ENCODE measurements at places on chromosomes 16 and 17.

DNA sequence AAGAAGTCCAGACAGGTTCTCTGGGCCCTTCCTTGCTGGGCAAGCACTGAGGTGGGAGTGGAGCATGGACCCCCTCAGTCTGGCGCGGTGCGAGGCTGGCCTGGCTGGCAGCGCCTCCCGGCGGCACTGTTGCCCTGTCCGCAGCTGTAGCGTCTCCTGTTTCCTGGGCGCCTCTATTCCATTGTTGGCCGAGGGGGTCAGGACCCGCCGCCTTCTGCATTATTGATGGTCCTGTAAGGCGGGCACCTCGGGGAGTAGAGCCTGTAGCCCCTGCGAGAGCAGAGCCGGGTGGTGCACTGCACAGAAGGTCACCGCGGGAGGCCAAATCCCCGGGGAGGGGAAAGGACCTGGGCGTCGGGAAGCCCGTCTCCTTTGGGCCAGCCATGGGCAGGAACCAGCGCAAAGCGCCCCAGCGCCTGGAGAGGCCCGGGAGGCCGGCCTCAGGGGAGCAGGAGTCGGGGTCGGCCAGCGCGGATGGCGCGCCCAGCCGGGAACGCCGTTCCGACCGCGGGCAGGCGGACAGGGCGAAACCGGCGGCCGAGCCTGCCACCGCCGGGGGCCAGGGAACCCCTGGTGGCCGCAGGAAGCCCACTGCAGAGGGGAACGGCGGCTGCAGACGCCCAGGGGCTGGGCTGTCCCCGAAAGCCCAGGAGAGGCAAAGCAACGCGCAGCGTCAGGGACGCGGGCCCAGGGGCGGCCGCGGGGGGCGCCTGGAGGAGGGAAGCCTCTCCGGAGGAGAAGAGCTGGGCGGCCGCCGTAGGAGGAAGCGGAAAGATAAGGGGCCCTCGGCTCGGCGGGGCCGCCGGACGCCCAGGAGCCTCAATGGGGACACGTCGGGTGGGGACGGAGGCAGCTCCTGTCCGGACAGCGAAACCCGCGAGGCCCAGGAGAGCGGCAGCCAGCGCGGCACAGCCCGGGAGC is at the start of gene MYO15B:
MYO15B (plus strand) TSS at position 126 of the 921 bp plus-strand sequence; CDS start at position 384, 258 bp downstream.
- H3K27me3 ChIP-seq = no peaks in the 10 kb centered on the region
- peaks cover 10% of the 10 kb centered on the region for H3K4me1 ChIP-seq
- peaks cover 18% of the 10 kb centered on the region for H3K36me3 ChIP-seq
- H3K27ac ChIP-seq = peak within 1 kb of the TSS; percentile 98

GRCh38 chr17:45372325-45372869 is 55.6 kb upstream of the MAP3K14 start:
- H3K27me3 ChIP-seq = no peaks in the 10 kb centered on the region
- no peak for DNase-seq
- H3K4me3 ChIP-seq = no peak overlapping the region
- peak overlapping the region; percentile 61 for H3K27ac ChIP-seq

DNA sequence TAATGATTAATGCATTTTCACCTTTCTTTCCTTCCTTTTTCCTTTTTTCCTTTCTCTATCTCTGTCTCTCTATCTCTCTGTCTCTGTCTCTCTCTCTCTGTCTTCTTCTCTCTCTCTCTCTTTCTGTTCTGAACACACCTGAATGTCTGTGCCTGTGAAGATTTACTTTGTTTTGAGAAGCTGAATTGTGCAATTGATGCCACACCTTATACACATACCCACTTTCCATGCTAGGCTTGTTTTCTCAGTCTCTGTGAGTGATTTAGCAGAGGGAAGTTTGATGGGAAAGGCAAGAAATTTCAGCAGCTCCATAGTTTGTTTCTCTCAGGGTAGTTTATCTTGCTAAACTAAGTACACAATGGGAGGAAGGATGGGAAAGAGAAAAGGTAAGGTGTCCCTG is 9.3 kb upstream of the CAPNS2 start:
- H3K27ac ChIP-seq = no peak overlapping the region
- no peak for DNase-seq
- H3K4me3 ChIP-seq = no peak overlapping the region
- H3K27me3 ChIP-seq = no peaks in the 10 kb centered on the region

DNA sequence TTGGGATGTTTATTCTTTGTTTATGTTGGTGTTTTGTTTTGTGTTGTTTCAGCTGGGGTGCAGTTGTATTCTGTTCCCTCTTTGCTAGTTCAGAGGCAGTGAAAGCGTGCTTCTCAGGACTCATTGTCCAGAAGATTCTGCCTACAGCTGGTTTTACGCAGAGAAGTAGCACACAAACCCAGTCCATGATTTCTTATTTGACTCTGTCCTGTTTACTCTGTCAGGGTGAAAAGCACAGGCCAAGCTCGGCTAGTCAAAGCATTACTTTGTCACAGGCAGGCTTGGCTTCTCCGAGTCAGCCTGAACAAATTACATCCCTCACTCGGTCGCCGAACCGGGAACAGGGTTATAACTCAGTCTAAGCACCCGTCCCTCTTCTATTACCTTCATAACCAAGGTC is 435.0 kb downstream of the MAF start:
- no peak for DNase-seq
- H3K4me1 ChIP-seq = no peaks in the 10 kb centered on the region
- H3K27me3 ChIP-seq = no peaks in the 10 kb centered on the region
- no peak overlapping the region for H3K4me3 ChIP-seq
- no peaks in the 10 kb centered on the region for H3K36me3 ChIP-seq

- H3K27ac ChIP-seq = no peak overlapping the region
- no peaks in the 10 kb centered on the region for H3K36me3 ChIP-seq
- no peak for DNase-seq
- H3K4me3 ChIP-seq = no peak overlapping the region
Observed at GRCh38 chr16:89052191-89052889, 41.3 kb upstream of the ACSF3 start.

DNA sequence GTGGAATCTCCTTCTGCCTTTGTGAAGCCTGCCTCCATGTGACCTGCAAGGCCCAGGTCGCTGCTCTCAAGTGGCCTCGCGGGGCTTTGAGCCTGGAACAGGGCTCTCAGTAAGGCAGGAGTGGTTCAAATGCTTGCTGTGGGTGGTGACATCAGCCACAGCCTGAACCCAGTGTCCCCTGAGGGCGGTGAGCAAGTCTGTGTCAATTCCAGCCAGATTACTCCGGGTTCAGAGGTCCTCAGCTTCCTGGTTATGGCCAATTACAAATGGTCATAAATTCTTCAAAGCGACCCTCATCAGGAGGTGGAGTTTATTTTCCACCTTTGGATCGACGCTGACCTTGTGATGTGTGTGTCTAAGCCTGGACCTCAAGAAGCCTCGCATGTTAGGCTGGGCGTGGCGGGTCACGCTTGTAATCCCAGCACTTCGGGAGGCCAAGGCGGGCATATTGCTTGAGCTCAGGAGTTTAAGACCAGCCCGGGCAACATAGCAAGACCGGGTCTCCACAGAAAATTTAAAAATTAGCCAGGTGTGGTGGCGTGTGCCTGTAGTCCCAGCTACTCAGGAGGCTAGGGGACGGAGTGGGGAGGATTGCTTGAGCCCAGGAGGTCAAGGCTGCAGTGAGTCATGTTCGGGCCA is 17.3 kb downstream of the LGALS3BP start:
- H3K36me3 ChIP-seq = peaks cover 9% of the 10 kb centered on the region
- no peaks in the 10 kb centered on the region for H3K27me3 ChIP-seq
- H3K4me1 ChIP-seq = no peaks in the 10 kb centered on the region
- H3K4me3 ChIP-seq = no peak overlapping the region
- H3K27ac ChIP-seq = no peak overlapping the region

All from heart right ventricle (tissue), 16 donors.